GM18507 (cell line): ENCODE measurements at places on chromosomes 13 and 19.

GRCh38 chr19:888581-889385, 4.2 kb downstream of the MED16 start:
- DNase-seq = no peak

DNA sequence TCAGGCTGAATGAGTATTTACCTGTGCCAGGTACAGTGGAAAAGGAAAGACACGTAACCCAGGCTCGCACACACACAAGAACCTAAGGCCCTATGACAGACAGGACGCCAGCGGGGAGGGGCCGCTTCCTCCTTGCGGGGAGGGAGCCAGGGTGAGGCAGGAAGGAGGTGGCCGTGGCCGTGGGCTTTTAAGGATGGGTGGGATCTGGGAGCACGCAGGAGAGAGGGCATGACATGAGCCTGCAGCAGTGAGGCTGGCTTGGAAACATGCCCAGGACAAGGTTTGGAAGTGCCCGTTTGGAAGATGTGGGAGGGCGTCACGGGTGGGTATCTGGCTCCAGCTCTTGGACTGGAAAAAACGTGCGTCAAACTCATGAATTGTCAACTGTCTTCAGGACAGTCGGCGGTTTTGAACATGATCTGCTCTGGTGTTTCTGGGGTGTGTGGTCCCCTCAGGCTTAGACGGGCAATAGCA, 20.1 kb downstream of the SH3GL1 start:
- DNase-seq = no peak

- no peak for DNase-seq
These were observed 123.0 kb downstream of the KL start for GRCh38 chr13:33139184-33139583.

GRCh38 chr13:102830646-102831045, 15.2 kb upstream of the ERCC5 start:
- no peak for DNase-seq

GRCh38 chr13:45367358-45367757, 26.4 kb upstream of the TPT1 start:
- DNase-seq = peak; percentile 62
